ENCODE measurements at places on chromosomes 1 and 21. TPM values are rescaled to one million over a fixed set of nuclear protein-coding genes. Genes with fewer than 3 reads are reported as not detected.

Gene AMY1A
- total RNA-seq, result not detected

DNA sequence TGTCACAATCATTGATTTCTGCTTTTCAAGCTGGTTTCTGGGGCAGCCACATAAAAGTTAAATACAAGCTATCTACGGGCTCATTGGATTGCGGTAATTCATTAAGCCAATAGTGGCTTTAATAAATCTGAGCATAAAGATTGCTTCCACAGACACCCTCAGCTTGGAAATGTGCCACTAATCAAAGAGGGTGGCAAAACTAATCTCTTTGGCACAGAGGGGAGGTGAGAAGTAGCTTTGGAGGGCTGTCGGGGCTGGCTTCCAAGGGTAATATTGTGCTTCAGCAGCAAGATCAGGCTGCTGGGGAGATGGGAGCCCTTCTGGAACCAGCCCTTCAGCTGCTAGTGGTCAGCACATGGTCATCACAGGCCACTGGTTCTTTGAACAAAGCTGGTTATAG, 21.2 kb upstream of the KAZN start:
- no peaks in the 10 kb centered on the region for H3K4me1 ChIP-seq
- no peak for DNase-seq
- H3K27ac ChIP-seq, result no peak overlapping the region
- H3K36me3 ChIP-seq, result no peaks in the 10 kb centered on the region
- H3K4me3 ChIP-seq, result no peak overlapping the region

Gene C2CD4D
- total RNA-seq, result 2.4 TPM

DNA sequence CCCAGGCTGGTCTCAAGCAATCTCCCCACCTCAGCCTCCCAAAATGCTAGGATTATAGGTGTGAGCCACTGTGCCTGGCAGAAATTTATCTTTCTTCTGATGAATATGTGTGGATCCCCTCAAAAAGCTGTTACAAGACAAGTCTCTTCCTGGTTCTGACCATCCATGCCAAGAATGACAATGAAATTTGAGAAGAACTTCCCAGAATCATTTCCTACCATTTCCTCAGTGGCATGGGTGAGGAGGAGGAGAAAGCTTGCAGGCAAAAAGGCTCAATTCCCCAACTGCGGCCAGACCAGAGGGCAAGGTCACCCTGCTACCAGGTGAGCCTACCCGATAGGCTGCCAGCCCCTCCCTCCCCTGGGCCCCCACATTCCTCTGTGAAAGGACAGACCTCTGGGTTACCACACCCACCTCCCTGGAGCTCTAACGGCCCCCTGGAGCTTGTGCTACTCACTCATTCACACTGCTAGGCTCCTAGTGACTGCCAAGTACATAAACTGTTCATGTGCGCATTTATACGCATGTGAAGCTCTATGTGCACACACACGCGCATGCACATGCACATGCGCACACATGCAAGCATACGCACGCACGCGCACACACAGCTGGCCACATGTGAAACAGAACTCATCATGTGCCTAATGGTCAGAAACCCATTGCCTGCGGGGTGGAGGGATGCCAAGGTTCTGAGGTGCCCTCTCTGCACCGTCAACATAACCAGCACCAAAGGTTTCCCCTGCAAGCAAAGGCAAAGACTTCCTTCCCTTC, 17.0 kb downstream of the MRAP start:
- no peaks in the 10 kb centered on the region for H3K27me3 ChIP-seq
- H3K27ac ChIP-seq, result no peak overlapping the region
- peaks cover 8% of the 10 kb centered on the region for H3K4me1 ChIP-seq
- no peak overlapping the region for H3K4me3 ChIP-seq

DNA sequence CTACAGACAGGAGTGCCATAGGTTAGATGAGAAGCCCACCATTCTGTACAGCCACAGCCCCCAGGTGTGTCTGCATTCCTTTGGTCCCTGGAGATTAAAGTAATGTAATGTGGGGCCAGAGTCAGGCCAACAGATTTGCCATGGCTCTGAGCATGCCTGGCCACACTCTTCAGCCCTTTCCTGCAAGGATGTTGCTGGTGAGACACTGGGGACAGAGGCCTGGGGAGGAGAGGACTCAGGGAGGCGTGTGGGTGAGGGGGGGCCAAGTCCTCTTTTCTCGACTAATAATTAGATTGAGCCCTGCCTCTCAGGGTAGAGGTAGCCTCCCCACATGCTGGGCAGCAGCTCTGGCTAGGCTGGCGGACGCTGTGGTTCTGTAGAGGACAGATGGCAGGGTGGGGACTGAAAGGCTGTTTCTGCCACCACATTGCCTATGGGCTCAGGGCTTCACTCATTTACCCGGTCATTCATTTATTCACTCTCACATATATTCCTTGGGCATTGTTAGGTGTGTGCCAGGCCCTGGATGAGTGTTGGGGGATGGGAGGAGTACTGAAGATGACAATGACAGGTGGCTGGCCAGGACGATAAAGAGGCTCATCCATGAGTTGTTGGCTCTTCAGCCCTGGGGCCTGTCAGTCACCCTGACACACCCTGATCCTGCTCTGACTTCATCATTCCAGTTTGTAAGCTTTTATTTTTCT, 7.1 kb upstream of the PRCC start:
- no peaks in the 10 kb centered on the region for H3K36me3 ChIP-seq
- no peak for DNase-seq
- peaks cover 4% of the 10 kb centered on the region for H3K4me1 ChIP-seq

Gene FAM3B
- total RNA-seq, result not detected

DNA sequence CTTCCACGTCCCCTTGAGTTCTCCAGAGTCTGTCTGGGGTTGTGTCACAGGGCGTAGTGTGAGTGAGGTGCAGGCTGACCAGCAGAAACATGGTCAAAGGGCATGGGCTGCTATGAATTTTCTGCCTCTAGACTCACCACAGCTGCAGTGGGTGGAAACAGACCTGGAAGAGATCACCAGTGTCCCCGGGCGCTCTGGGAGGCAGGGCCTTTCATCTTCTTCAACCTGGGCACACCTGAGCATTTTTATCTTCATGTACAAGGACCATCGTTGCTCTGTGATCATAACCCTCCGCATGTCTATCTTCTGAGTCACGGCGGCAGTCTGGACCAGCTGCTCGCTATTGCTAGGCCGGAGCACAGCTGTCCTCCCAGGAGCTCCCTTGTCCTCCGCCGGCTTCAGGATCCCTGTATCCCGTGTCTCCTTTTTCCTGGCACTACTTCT, 29.6 kb downstream of the DEGS1 start:
- H3K4me1 ChIP-seq, result peaks cover 4% of the 10 kb centered on the region
- H3K27ac ChIP-seq, result no peak overlapping the region
- H3K4me3 ChIP-seq, result no peak overlapping the region
- DNase-seq, result no peak

GRCh38 chr1:19628879-19629278, 15.2 kb upstream of the NBL1 start:
- H3K36me3 ChIP-seq, result peaks cover 30% of the 10 kb centered on the region
- H3K27ac ChIP-seq, result no peak overlapping the region
- no peak overlapping the region for H3K4me3 ChIP-seq
- no peaks in the 10 kb centered on the region for H3K27me3 ChIP-seq

Gene SMCP
- not detected for total RNA-seq

DNA sequence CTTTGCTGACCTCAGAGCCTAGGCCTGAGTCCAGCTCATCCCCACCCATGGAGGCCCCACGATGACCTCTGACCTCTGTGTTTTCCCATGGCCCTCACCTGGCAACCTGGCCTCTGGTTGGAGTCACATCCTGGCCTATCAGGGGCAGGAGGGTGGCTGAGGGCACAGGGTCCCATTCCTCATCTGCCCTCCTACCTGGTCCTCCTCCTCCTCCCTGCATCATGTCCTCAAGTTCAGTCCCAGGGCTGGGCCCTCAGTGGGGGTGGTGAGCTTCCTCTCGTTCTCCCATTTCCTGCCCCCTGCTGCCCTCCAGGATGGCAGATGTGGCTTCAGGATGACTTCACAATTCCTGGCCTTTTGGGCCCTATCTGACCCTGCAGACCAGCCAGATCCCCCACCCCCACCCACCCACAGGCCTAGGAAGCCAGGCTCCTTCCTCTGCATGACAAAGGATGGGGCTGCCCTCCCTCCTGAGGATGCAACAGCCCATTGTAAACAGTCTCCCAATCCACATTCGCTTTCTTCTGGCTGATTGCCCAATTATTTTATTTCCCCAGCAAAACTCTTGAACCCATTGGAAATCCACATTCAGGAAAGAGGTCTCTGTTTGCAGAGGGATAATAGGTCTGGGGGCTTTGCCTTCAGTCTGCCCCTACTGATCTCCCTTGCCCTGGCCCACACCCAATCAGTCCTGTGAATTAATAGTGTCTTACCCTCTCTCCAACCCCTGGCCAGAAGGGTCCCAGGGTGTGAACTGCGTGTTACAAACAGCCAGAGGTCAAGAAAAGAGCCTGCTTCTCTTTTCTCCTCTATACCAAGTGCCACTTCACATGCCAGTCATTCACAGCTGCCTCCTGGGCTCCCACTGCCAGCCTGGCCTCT, 10.3 kb upstream of the LEFTY1 start:
- H3K4me3 ChIP-seq, result no peak overlapping the region
- H3K4me1 ChIP-seq, result peaks cover 39% of the 10 kb centered on the region
- peak overlapping the region; percentile 88 for H3K27ac ChIP-seq
- no peaks in the 10 kb centered on the region for H3K36me3 ChIP-seq
- H3K27me3 ChIP-seq, result no peaks in the 10 kb centered on the region
- DNase-seq, result no peak

GRCh38 chr1:215744419-215744818, 177.3 kb downstream of the KCTD3 start:
- no peak overlapping the region for H3K27ac ChIP-seq
- no peak for DNase-seq
- H3K36me3 ChIP-seq, result no peaks in the 10 kb centered on the region
- H3K27me3 ChIP-seq, result peaks cover 2% of the 10 kb centered on the region
- H3K4me3 ChIP-seq, result no peak overlapping the region
- H3K4me1 ChIP-seq, result no peaks in the 10 kb centered on the region

DNA sequence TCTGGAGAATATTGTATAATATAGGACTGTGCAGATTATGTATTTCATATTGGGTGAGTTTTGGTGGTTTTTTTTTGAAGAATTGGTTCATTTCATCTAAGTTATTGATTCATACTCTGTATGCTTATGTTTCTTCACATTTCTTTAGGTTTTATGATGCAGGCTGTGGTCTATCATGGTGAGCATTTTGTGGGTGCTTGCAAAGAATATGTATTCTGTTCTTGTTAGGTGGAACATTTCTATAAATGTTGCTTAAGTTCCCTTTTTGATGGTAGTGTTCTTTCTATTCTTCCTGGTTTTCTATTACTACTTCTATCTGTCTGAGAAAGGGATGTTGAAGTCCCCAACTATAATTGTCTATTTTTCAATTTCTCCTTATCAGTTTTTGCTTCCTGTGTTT, 42.6 kb downstream of the PKN2 start:
- H3K36me3 ChIP-seq, result peaks cover 15% of the 10 kb centered on the region
- H3K4me1 ChIP-seq, result peaks cover 40% of the 10 kb centered on the region
- no peak overlapping the region for H3K27ac ChIP-seq
- DNase-seq, result no peak
- no peaks in the 10 kb centered on the region for H3K27me3 ChIP-seq

Gene DMBX1
- total RNA-seq, result not detected

DNA sequence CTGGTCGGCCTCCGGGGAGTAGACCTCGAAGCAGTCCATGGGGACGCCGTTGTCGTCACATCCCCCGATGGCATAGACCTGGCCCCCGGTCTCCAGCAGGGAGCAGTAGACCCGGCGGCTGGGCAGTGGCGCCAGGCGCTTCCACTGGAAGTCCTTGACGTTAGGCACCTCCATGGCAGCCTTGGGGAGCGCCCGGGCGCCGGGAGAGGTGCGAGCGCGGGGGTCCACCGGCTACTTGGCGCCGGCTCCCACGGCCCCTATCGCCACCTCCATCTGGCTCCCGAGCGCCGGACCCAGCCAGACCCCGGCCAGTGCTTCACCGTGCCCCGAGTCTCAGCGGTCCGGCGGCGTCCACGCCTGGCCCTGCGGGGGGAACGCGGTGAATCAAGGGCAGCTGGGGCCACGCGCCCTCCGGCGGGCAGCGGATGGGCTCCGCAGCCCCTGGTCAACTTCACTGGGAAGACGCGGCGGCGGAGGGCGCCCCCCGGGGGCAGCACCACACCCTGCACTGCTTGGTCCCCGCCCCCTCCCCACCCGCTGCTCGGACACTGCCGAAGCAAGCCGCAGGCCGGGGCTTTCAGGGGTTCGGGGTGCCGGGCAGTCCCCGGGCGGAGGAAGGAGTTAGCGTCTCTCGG, 13.2 kb downstream of the KLHDC8A start:
- peak; percentile 50 for DNase-seq
- H3K4me1 ChIP-seq, result peaks cover 5% of the 10 kb centered on the region
- no peak overlapping the region for H3K27ac ChIP-seq

DNA sequence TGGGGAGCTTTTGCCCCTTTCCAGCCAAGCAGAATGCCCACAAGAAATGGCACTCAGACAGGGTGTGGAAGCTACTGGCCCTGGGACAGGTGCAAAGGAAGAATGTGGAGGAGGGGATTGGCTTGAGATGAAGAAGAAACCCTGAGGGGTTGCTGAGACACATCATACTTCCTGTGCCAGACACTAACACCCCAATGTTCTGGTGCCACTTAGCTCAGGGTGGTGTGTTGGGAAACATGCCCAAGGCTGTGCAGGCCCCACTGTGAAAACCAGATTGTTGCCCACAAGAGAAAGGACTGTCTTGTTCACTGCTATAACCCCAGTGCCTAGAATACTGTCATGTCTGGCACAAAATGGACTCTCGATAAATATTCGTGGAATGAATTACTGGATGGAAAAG, 9.9 kb upstream of the PAQR6 start:
- H3K4me1 ChIP-seq, result peaks cover 2% of the 10 kb centered on the region
- no peak overlapping the region for H3K4me3 ChIP-seq
- DNase-seq, result no peak
- H3K27me3 ChIP-seq, result no peaks in the 10 kb centered on the region
- peaks cover 66% of the 10 kb centered on the region for H3K36me3 ChIP-seq

DNA sequence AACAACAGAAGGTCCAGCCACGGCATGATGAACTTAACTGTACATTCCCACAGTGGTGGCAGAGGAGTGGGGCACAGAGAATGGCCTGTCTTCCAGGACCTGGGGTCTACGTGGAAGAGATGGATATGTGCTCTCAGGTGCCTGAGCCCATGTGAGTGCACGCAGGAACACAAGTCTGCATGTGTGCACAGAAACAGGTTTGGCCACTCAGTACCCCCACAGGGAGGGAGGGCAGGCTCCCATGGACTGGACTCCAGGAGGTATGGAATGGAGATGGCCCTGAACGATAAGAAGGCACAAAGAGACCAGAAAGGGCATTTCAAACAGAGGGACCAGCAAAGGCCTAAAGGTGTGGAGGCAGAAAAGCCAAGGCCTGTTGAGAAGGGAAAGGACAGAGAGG, 10.8 kb downstream of the COL9A2 start:
- no peaks in the 10 kb centered on the region for H3K27me3 ChIP-seq
- H3K4me3 ChIP-seq, result no peak overlapping the region
- H3K36me3 ChIP-seq, result no peaks in the 10 kb centered on the region
- no peak overlapping the region for H3K27ac ChIP-seq
- DNase-seq, result no peak

DNA sequence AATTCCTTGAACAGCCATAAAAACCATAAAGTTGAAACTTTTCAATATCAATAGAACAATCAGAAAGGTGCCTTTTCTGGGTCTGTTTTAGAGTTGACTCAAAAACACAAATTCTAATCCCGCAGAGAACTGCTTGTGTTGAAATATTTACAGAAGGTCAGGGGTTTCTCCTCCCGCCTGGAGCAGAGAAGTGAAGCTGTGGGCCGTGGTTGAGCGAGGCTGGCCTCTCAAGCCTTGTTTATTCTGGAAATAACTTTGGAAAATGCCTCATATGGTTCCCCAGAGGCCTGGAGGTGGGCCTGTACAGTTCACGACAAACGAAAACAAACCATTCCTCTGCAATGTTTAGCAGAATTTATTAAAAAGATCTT, 90.8 kb upstream of the ERRFI1 start:
- H3K36me3 ChIP-seq, result no peaks in the 10 kb centered on the region
- peaks cover 20% of the 10 kb centered on the region for H3K4me1 ChIP-seq
- no peak overlapping the region for H3K27ac ChIP-seq
- no peak overlapping the region for H3K4me3 ChIP-seq
- DNase-seq, result no peak

Measured in activated CD4-positive, alpha-beta T cell treated with anti-CD3 and anti-CD28 coated beads for 36 hours (primary cell).